ENCODE measurements at places on chromosomes 4 and X.
A peak's percentile ranks its signal among the peaks of the same experiment; 100 is the strongest.

- DNase-seq: no peak
These were observed 62.9 kb upstream of the ETNPPL start for GRCh38 chr4:108825737-108826136.

GRCh38 chr4:52945326-52945898 is 83.3 kb downstream of the RASL11B start:
- DNase-seq: no peak

GRCh38 chr4:88937081-88937480 is 119.9 kb downstream of the FAM13A start:
- DNase-seq: no peak

- DNase-seq: no peak
These were observed 119.0 kb downstream of the RTL3 start for GRCh38 chrX:78540171-78540570.

DNA sequence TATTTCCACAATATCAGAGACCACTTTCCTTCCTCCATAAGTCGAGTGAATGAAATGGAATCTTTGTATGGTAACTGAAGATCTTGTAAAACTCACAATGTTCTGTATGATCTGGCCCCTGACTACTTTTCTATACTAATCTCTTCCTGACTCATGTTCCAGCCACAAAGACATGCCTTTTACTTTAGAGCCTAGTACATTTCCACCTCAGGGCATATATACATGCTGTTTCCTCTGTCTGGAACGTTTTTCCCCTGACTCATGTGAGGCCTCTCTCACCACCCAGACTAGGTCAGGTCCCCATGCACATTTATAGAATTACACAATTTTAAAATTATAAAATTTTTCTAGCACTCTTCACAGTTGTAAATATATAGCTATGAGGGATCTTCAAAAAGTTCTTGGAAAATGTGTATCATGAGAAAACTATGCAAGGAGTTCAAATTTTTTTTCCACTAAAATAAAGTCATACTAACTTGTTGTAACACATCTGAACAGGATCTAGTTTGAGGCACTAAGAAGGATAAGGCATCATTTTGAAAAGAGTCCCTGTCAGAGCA is 208.8 kb downstream of the SH2D1A start:
- peak; percentile 86 for DNase-seq

DNA sequence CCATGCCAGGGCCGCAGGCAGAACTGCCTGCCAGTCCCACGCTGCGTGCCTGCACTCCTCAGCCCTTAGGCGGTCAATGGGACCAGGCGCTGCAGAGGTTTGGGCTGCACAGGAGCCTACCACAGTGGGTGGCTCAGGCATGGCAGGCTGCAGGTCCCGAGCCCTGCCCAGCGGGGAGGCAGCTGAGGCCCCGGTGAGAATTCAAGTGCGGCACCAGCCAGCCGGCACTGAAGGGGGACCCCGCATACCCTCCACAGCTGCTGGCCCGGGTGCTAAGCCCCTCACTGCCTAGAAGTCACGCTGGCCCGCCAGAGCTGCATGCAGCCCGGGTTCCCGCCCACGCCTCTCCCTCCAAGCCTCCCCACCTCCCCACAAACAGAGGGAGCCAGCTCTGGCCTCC is 302.5 kb upstream of the UGT8 start:
- DNase-seq: no peak

DNA sequence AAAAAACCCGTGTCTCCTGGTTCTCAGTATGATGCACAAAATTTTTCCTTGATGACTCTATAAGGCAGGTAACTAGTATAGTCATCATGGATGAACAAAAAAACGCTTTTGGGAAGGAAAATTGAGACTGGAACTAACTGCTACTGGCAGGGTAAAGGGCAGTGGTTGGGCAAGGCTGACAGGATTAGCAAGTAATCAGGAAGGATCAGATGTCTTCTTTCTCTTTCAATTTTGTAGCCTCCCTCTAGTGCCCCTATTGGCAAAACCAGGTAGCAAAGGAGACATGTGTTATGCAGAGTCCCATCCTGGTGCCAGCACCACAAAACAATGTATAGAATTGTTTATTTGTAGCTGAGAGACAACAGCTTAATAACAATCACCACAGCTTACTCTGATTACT is 12.8 kb upstream of the SLITRK4 start:
- DNase-seq: no peak

- DNase-seq: no peak
These were observed 41.6 kb upstream of the PPARGC1A start for GRCh38 chr4:23931489-23931830.

- DNase-seq: no peak
These were observed 23.8 kb downstream of the ENPP6 start for GRCh38 chr4:184193556-184194525.

- no peak for DNase-seq
These were observed 32.8 kb upstream of the MAML3 start for GRCh38 chr4:140186651-140187315.

- peak; percentile 9 for DNase-seq
These were observed 344.4 kb upstream of the ACTRT1 start for GRCh38 chrX:128396601-128397000.

- no peak for DNase-seq
These were observed 44.8 kb downstream of the SPANXN3 start for GRCh38 chrX:143472347-143472938.

- DNase-seq: no peak
These were observed 306.7 kb downstream of the GBA3 start for GRCh38 chr4:22999419-22999818.

DNA sequence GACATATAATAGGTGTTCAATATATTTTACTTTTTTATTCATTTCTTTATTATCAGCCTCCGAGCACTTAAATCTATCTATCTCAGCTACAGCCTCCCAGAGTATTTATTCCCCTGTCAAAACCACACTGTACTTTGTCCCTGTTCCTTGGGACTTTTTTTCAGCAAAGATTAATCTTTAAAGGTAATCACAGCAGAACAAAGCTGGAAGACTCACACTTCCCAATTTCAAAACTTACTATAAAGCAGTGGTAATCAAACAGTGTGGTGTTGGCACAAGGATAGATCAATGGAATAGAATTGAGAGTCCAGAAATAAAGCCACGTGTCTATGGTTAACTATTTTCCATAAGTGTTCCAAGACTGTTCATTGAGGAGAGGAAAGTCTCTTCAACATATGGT is 59.7 kb downstream of the KLHL13 start:
- DNase-seq: no peak

DNA sequence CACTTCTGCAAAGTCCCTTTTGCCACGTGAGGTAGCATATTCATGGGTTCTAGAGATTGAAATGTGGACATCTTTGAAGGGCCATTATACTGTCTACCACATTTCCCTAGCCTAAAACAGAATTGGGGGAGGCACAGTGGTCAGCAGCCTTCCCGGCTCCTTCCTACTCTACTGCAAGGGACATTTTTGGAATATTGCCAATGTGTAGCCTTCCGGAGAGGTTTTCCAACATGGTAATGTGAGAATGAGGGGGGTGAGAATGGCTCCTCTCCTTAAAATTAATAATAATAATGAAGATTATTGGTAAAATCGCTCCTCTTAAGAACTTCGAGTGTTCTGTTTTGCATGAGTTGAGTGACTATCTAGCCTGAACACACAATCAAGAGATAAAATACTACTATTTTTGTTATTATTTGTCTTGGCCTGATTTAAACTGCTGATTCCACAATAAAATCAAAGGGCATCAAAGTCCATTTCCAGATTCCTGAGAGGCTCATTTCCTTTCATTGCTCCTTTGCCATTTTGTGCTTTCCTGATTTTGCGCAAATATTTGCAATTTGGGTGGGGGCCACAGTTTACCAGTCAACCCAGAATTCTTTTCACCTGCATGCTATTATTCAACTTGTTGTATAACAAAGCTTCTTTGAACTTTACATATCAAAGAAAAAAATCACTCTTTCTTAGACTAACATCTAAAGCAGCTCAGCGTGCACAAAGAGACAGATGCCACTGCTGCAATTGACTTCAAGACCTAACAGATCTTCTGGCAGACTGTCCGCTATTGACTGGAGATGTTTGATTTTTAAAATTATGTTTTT is 27.0 kb upstream of the TSPAN5 start:
- no peak for DNase-seq

GRCh38 chr4:38582445-38582844 is 81.6 kb upstream of the KLF3 start:
- no peak for DNase-seq

DNA sequence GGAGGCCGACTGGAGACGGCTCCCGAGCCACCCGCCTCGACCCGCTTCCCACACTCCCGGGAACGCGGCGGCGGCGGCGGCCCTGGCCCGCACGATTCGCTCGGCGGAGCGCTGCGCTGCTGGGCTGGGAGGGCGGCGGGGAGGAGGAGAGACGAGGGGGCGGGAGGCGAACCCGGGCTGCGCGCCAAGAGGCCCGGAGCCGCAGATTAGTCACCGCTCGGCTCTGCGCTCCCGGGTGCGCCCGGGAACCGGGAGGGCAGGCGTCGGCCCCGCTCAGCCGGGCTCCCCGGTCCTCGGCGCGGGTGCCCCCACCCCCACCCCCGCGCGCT is 11.2 kb upstream of the BCOR start:
- no peak for DNase-seq
